Adrenal gland (tissue), 19 donors: ENCODE measurements at places on chromosomes 6 and 20. TPM values are rescaled to one million over a fixed set of nuclear protein-coding genes. Genes with fewer than 3 reads are reported as not detected.

ENTPD6 gene
- 260 TPM for polyA plus RNA-seq

DNA sequence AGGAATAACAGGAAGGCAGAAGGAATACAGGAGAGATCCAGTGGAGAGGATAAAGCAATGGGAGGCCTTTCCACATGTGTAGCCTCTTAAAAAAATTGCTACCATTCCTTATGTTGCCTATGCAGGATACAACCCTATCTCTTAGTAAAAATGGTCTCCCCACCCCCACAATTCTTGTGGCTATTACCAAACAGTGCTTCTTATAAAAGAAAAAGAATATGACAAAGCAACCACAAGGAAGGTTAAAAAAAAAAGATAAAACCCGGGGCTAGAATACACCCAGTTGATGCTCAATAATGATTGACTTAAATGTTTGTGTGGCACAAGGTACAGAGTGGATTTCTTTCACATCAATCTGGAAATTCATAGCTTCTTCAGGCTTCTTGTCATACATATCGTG, 250.9 kb downstream of the HIVEP2 start:
- no peak for DNase-seq

DNA sequence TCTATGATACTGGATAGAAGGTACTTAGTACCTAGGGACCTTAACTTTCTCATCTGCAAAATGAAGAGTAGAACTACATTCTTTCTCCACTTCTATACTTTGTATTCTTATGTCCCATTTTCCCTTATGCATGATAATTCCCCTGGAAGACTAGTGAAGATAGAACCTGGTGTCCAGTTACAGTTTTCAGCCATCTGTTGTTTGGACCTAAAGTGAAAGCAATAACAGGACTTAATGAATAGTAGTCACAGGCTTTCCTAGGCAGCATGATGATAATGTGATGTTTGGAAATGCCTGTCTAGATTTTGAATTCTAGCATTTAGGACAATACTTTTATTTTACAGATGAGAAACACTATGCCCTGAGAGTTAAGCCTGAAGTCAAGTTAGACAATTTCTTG, 153.8 kb downstream of the RIMS1 start:
- no peak for DNase-seq

- DNase-seq, result peak; percentile 30
Observed at GRCh38 chr6:124795643-124796463, 166.4 kb upstream of the RNF217 start.

DNA sequence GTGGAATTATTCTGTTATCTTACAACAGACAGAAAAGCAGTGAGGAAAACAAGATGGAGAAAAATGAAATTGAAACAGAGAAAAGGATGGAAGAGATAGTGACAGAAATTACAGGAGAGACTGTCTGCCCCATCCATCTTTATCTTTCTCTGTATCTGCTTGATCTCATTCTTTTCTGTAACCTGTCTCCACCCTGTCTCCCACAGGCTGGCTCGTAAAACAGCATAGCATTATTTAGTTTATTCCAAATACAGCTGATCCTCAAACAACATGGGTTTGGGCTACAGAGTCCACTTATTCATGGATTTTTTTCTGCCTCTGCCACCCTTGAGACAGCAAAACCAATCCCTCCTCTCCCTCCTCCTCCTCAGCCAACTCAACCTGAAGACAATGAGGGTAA, 482.3 kb upstream of the JARID2 start:
- DNase-seq, result no peak

GRCh38 chr6:111861431-111861885, 11.8 kb downstream of the FYN start:
- DNase-seq, result no peak
